SJCRH30 (cell line): ENCODE measurements at places on chromosomes 7 and 10. TPM values are rescaled to one million over a fixed set of nuclear protein-coding genes. Genes with fewer than 3 reads are reported as not detected.

DNA sequence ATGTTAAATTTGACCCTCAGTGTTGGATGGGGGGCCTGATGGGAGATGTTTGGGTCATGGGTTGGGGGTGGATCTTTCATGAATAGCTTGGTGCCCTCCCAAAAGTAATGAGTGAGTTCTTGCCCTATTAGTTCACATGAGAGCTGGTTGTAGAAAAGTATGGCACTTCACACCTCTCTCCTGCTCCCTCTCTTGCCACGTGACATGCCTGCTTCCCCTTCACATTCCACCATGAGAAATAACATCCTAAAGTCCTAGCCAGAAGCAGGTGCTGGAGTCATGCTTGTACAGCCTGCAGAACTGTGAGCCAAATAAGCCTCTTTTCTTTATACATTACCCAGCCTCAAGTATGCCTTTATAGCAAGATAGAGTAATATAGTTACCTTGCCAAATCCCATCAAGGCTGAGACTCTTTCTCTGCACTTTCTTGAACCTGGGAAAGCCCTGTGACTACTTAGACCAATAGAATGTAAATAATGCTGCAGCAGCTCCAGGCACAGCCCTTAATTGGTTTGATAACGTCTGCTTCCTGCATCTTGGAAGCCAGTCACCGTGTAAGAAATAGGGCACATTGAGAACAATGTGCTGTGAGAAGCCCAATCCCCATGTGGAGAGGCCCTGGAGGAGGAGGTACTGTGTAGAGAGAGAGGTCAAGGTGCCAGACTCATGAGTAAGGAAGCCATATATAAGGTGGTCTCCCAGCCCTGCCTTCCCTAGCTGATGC, 88.0 kb upstream of the NAMPT start:
- DNase-seq, result no peak

DNA sequence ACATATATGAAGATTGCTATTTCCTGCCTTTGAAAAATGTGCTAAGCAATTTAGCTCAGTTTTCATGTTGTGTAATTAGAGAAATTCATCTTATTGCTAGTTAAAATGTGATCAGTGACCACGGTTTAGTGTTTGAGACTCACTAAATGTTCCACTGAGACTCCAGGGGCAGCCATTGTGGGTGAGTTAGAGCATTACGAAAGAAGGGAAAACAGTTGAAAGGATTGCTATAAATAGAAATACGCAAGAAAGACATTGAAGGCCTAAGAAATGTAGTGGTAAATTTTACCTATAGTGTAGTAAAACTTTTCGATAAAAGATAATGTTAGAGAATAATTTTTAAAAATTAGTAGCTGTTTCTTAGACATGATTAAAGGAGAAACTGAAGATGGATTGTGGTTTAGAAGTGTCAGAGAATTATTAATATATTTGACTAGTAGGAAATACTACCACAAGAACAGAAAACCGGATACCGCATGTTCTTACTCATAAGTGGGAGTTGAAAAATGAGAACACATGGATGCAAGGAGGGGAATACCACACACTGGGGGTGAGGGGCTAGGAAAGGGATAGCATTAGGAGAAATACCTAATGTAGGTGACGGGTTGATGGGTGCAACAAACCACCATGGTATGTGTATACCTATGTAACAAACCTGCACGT, 394.5 kb downstream of the SEMA3D start:
- no peak for DNase-seq

GRCh38 chr7:372546-372931, 82.6 kb downstream of the FOXL3 start:
- no peak for DNase-seq

DNA sequence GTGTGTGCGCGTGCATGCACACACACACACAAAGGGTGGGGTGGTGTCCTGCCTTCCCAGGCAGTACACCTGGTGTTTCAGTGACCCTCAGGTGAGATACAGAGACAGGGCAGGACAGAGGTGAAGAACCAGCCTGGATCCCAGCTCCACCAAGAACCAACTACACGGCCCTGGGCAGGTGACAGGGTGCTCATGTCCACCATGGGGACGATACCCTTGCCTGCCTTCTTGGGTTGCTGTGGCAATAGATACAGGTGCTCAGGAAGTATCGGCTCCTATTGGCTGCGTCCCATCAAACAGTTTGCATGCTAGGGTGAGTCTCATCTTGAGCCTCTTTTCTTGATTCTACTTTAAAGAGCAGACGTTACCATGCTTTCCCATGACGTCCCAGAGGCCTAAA, 33.7 kb upstream of the CXCL12 start:
- no peak for DNase-seq

GRCh38 chr7:1284743-1285458, 52.2 kb downstream of the UNCX start:
- DNase-seq, result no peak

- no peak for DNase-seq
Measured at GRCh38 chr10:35089611-35090161, 455 bp downstream of the CUL2 start.

- DNase-seq, result no peak
Measured at GRCh38 chr10:43674553-43675210, 26.0 kb upstream of the ZNF32 start.

- DNase-seq, result no peak
Measured at GRCh38 chr7:67100956-67101361, 104.3 kb downstream of the TYW1 start.

DNA sequence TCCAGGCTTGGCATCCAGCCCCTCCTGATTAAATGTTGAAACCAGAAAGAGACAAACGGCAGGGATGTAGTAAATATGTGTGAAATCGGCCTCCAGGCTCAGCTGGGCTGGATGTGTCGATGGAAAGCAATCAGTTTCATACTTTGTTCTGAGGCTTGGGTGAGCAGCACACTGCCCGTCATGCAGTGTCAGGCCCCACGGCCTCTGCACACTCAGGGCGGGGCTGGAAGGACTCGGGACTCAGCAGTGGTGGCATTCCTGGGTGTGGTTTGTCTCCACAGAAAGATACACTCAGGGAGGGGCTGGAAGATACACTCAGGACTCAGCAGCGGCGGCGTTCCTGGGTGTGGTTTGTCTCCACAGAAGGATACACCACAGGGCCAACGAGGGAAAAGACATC, 22.0 kb downstream of the ADGRA1 start:
- DNase-seq, result peak; percentile 27

- no peak for DNase-seq
Measured at GRCh38 chr10:2049560-2049959, 312.2 kb upstream of the ADARB2 start.

DNA sequence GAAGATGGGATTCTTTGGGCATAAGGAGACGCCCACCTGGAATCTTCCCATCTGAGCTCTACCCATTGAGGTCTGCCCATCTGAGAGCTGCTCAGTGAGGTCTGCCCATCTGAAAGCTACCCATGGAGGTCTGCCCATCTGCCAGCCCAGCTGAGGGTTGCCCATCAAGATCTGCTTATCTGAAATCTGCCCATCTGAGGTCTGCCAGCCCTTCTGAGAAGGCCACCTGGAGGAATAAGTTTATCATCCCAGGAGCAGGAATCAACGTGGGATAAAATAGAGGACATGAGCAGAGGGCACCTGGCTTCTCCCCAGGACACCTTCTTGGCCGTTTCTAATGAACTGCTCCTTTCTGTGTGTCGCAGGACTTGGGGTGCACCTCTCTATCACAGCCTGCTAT, 35.3 kb upstream of the PDZD8 start:
- no peak for DNase-seq

DNA sequence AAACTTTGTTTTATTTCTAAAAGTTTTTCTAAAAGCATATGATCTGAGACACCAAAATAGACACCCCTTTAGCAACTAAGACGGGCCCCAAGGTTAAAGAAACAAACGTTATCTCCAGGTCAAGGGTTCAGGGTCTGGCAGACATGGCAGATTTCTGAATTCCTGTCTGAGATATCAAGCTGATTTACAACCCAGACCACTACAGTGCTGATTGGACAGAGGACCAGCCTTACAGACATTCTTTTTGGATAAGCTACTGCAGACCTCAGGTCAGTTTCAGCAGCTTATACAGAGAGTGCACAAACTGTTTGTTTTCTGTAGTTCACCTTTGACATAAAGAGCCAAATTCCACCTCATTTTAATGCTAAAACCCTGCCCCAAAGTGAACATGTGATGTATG, 34.8 kb downstream of the SVOPL start:
- no peak for DNase-seq

DNA sequence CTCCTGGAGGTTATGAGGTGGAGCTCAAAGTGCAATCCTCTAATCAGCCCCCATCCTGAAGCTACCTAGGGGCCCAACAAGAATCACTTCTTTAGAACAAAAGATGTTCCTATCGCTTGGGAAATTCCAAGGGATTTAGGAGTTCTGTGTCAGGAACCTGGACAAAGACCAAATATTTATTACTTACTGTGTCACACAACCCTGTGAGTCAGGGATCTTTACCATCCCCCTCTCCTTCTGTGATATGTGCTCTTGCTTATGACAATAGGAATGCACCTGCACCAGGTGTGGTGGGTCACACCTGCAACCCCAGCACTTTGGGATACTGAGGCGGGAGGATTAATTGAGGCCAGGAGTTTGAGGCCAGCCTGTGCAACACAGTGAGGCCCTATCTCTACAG, 485.8 kb downstream of the PLXDC2 start:
- DNase-seq, result no peak

- DNase-seq, result no peak
Measured at GRCh38 chr10:30959836-30960210, 71.8 kb downstream of the ZNF438 start.

- DNase-seq, result no peak
Measured at GRCh38 chr7:84513061-84513460, 318.5 kb upstream of the SEMA3A start.

- DNase-seq, result no peak
Measured at GRCh38 chr7:152709287-152710152, 33.6 kb upstream of the XRCC2 start.

Gene SFTPA1
- not detected in 2 replicates for total RNA-seq

Gene TMEM178B
- total RNA-seq, result 0.63 and 0.73 TPM in 2 replicates

Gene DNAJC12
- 9.6 and 11.7 TPM in 2 replicates for total RNA-seq

Gene ZFAND4
- 5.1 and 5.3 TPM in 2 replicates for total RNA-seq

Gene LIPF
- not detected in 2 replicates for total RNA-seq

Gene MMD2
- total RNA-seq, result not detected in 2 replicates

Gene MYPN
- total RNA-seq, result 0.13 and 0.40 TPM in 2 replicates

Gene CPA4
- 3.2 and 4.8 TPM in 2 replicates for total RNA-seq
